ENCODE measurements at places on chromosomes 4 and X. TPM values are rescaled to one million over a fixed set of nuclear protein-coding genes. Genes with fewer than 3 reads are reported as not detected.

The DAPP1 gene
- 2.6 TPM for polyA plus RNA-seq

The CPLX1 gene
- 2.9 TPM for polyA plus RNA-seq

The JADE3 gene
- 2.9 TPM for polyA plus RNA-seq

The MED12 gene
- 13.8 TPM for polyA plus RNA-seq

The SLC49A3 gene
- polyA plus RNA-seq: 15.2 TPM

DNA sequence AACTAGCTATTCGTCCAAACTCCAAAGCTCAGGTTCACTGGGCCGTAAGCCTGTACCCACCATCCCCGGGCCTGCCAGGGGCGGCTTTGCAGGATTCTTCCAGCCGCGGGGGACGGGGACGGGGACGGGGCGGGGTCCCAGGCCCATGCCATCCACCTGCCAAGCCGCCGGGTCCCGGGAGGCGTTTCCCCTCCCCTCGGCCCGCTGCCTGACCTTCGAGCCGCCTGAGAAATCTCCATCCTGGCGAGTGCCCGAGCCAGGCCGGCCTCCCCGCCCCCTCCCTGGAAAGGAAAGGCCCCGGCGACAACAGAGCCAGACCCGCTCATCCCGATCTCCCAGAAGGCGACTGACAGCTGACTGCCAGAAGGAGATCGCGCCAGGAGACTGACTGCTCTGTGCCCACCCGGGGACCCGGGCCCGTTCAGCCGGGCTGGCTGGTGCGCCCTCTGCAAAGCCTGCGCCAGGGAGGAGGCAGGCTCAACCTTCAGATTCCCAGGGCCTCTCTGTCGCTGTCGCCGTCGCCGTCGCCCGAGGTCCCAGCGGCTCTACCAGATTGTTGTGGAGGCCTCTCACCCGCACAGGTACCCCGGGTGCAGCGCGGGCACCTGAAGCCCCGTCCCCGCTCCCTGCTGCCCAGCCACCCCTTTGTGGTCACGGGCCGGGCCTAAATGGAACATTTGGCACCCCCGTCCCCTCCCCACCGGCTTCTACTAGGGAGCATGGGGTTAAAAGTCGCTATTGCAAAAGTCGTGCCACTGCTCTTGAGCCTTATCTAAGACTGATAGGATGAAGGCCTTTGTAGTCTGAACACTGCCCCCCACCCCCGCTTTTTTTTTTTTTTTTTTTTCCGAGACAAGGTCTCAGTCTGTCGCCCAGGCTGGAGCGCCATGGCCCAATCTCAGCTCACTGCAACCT is at the start of gene RGN:
Gene RGN, plus strand, starts transcription at position 315 of the 915 bp plus-strand sequence. CDS start 2,702 bp downstream, outside the sequence.
- peaks cover 10% of the 10 kb centered on the region for H3K27me3 ChIP-seq
- no peaks in the 10 kb centered on the region for H3K36me3 ChIP-seq
- peak; percentile 19 for DNase-seq
- H3K4me1 ChIP-seq: no peaks in the 10 kb centered on the region

DNA sequence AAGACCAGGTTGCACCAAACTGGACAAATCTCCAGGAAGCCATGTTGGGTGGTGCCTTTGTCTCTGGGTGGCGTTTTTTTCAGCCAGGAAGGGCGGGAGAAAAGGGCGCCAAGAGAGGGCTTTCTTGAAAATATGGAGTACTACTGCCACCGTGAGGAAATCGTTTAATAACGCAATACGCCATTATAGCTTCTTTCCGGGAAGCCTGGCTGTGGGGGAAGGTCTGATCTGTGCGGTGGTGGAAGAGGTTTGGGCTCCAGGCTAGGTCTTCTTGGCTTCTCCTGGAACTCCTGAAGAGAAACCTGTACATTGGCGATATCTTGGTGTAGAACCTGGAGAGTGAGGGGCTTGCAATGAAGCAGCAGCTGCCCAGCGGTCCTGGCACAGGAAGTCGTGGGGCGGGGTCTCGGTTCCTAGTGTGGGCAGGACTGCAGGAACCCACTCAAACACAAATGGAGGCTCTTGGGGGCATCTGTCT is 202.7 kb downstream of the OR13H1 start:
- H3K27me3 ChIP-seq: no peaks in the 10 kb centered on the region
- H3K4me1 ChIP-seq: no peaks in the 10 kb centered on the region
- H3K27ac ChIP-seq: no peak overlapping the region
- DNase-seq: peak; percentile 95
- H3K36me3 ChIP-seq: no peaks in the 10 kb centered on the region

DNA sequence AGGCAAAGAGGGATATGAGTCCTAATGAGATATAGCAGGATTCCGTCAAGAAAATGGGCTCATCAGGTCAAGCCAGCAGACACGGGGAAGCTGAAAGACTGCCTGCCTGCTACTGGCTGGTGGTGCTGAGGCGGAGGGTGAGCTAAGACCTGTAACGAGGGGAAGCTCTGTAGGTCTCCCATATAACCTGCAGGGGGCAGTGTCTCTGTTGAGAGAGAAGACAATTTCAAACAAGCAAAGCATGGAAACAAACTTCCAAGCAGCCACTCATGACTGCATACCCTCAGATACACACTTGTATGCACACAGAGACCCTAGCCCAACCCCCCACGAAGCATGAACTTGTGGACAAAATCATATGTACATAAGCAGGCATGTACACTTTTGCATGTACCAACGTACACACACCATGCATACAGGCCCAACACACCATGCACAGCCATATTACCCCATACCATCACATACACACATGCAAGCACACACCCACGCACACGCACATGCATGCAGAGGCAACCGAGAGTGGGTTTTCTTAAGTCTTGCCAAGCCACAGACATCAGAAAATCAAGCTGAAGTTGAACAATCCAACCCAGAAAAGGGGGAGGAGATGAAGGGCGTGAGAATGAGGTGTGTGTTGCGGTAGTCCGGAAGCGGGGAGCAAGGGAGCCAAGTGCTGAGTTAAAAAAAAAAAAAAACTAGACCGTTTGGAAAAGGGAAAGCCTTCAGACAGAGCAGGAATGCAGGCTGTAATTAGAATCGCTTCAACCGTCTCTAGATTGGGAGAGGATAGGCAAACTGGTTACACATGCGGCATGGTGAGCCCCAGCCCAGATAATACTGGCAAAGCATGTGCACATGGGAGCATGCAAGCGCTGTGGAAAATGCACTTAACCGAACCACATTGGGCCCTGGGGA is 71.0 kb downstream of the PJA1 start:
- peak; percentile 59 for DNase-seq
- no peak overlapping the region for H3K4me3 ChIP-seq
- H3K4me1 ChIP-seq: peaks cover 4% of the 10 kb centered on the region
- no peaks in the 10 kb centered on the region for H3K36me3 ChIP-seq
- no peak overlapping the region for H3K27ac ChIP-seq

GRCh38 chr4:82780752-82781231 is 17.8 kb downstream of the SCD5 start:
- no peaks in the 10 kb centered on the region for H3K27me3 ChIP-seq
- no peaks in the 10 kb centered on the region for H3K36me3 ChIP-seq
- no peaks in the 10 kb centered on the region for H3K4me1 ChIP-seq
- H3K4me3 ChIP-seq: no peak overlapping the region
- no peak overlapping the region for H3K27ac ChIP-seq
- peak; percentile 91 for DNase-seq

GRCh38 chr4:184283659-184284335 is 66.1 kb upstream of the ENPP6 start:
- H3K4me1 ChIP-seq: peaks cover 18% of the 10 kb centered on the region
- no peak overlapping the region for H3K4me3 ChIP-seq
- H3K27me3 ChIP-seq: no peaks in the 10 kb centered on the region
- no peaks in the 10 kb centered on the region for H3K36me3 ChIP-seq
- peak overlapping the region; percentile 21 for H3K27ac ChIP-seq

- no peak overlapping the region for H3K27ac ChIP-seq
- H3K4me3 ChIP-seq: no peak overlapping the region
- no peaks in the 10 kb centered on the region for H3K4me1 ChIP-seq
- H3K36me3 ChIP-seq: no peaks in the 10 kb centered on the region
- no peak for DNase-seq
Observed at GRCh38 chr4:150389896-150390530, 191.9 kb upstream of the MAB21L2 start.

DNA sequence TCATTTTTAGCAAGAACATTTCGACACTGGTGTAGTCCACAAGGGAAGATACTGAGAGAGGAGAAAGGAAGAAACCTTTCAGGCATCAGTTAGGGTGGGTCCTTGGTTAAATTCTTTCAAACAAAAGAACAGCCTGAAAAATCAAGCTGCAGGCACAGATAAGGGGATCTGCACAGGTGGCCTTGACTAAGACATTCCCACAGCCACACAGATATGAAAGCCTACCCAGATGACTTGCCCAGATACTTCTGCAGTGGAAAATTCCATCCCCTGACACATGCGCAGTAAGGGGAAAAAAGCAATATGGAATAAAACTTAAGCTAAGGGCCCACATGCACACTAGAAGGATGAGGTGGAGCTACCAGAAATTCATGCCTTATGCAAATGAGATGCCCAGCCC is 8.9 kb upstream of the TMEM165 start:
- no peaks in the 10 kb centered on the region for H3K36me3 ChIP-seq
- no peak for DNase-seq
- no peak overlapping the region for H3K4me3 ChIP-seq

- no peak overlapping the region for H3K4me3 ChIP-seq
- DNase-seq: no peak
- peak overlapping the region; percentile 22 for H3K27ac ChIP-seq
- peaks cover 54% of the 10 kb centered on the region for H3K4me1 ChIP-seq
- H3K36me3 ChIP-seq: no peaks in the 10 kb centered on the region
Observed at GRCh38 chr4:139919004-139919403, 235.0 kb downstream of the MAML3 start.

GRCh38 chr4:54696649-54697048 is 38.9 kb downstream of the KIT start:
- H3K27ac ChIP-seq: no peak overlapping the region
- no peaks in the 10 kb centered on the region for H3K4me1 ChIP-seq
- DNase-seq: no peak
- H3K4me3 ChIP-seq: no peak overlapping the region

DNA sequence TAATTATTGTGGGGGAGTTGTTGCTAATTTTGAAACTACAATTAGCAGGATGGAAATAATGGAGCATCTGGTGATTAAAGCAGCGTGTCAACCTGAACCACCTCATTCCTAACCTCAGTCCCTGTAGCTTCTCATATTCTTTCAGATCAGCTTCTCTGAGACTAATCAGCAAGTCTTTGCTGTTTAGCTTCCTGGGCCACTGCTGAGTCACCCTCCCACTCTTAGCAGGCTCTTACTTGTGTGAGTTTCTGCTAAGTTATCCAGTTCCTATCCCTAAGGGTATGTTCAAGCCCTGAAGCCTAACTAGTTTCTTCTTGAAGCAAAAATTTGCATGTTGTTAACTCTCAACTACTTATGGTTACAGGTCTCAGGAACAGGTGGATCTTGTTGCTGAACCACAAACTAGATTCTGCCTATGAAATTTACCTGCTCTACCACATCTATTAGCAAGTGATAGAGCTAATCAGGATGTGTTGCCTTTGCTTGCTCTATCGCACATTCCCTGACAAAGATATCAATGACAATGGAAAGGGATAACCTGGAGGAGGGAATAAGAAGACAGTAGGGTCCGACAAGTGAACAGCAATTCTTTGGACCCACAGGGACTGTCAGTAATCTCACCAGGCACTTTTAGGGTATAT is 134.2 kb downstream of the EIF4E start:
- H3K36me3 ChIP-seq: no peaks in the 10 kb centered on the region
- H3K27me3 ChIP-seq: no peaks in the 10 kb centered on the region
- no peak overlapping the region for H3K4me3 ChIP-seq
- H3K4me1 ChIP-seq: no peaks in the 10 kb centered on the region
- no peak overlapping the region for H3K27ac ChIP-seq

DNA sequence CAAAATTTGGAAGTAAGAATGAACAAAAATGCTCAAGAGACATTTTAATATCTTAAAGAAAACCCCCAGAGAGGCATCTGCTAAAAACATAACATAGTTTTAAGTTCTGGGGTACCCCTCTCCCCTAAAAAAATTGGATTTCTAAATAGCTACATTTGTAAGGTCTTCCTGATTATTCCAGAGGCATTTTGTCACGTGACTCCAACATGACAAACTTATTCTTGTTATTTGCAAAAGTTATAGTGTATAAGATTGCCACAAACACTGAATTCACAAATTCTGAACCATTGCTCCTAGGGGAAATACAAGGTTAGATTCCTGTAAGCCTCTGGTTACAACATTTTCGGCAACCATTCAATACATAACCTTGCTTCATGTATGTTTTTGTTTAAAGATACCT is 73.4 kb downstream of the COL25A1 start:
- no peaks in the 10 kb centered on the region for H3K36me3 ChIP-seq
- H3K4me3 ChIP-seq: no peak overlapping the region
- DNase-seq: no peak
- no peaks in the 10 kb centered on the region for H3K4me1 ChIP-seq

DNA sequence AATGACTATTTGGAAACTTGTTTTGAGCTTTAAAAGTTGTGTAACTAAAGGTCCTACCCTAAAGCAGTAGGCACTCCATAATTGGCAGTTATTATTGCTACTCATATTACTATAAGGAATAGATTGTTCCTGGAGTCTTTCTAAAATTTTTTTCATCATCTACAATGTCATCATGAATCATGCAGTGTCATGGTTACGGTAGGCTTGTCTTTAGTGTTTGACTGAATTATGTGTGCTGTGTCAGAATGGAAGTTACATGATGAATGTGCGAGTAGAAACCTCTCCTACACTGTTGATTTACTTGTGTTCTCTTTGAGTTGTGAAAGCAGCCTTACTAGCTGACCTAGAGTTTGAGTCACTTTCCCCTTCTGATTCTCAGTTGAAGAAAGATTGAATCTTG is 1099.9 kb downstream of the RAPGEF2 start:
- no peaks in the 10 kb centered on the region for H3K27me3 ChIP-seq
- H3K36me3 ChIP-seq: no peaks in the 10 kb centered on the region
- H3K4me3 ChIP-seq: no peak overlapping the region
- no peak overlapping the region for H3K27ac ChIP-seq
- H3K4me1 ChIP-seq: no peaks in the 10 kb centered on the region

DNA sequence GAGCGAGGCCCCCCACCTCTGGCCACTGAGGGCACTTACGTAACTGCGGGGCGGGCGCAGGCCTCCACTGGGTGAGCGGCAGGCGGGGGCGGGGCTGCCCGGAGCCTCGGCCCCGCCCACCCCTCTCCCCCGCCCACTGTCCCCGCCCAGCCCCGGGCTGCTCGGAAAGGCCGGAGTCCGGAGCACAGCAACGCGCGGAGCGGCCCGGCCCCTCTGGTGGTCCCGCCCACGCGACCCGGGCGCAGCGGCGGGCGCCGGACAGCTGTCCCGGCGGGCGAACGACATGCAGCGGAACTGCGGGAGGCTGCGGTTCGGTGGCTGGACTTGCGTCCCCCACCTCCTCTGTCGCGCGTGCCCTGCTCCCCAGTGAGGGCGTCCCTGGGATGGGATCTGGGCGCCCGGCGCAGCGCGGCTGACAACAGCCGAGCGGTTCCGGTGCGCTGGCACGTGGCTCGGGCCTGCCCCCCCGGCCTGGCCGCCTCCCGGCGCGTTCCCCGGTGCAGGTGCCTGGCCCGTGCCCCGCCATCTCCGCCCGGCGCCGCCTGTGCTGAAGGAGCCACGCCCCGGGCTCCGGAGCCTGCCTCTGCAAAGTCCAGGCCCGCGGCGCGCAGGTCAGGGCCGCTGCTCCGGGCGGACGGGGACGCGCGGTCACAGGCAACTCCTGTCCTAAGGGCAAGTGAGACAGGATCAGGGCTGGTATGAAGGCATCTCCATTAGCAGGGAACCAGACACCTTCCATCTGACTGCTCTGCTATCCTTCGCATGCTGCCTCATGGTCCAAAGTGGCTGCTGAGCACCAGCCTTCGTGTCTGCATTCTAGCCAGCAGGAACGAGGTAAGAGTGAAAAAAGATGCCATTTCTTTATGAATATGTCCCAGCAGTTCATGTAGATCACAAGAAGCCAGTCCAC is 21.8 kb upstream of the JAKMIP1 start:
- H3K27ac ChIP-seq: no peak overlapping the region
- peaks cover 24% of the 10 kb centered on the region for H3K27me3 ChIP-seq
- H3K4me1 ChIP-seq: no peaks in the 10 kb centered on the region
- H3K4me3 ChIP-seq: no peak overlapping the region

Measured in lung (tissue), 17 donors.